ENCODE measurements at places on chromosomes 2 and 18.

- DNase-seq, result no peak
Measured at GRCh38 chr2:113185664-113186432, 12.1 kb downstream of the PSD4 start.

DNA sequence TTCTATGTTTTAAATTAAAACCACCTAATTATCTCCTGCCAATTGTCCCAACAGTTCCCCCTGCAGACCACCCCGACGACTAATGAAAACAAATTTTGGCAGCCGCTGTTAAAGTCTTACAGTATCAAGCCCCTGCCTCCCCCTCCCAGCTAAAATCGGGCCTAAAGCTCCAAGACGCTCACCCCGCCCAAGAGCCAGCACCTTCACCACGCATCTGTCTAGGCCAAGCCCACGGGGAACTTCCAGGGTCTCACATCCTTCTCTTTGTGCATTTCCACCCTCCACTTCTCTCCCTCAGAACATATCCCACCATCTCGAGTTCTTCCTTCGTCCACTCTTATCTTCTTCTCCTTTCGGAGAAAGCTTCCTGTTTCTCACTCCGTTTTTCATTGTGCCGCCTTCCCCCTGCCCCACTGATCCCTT is 445 bp downstream of the PRPF40A start:
- DNase-seq, result peak; percentile 15

- no peak for DNase-seq
Measured at GRCh38 chr2:140891614-140892212, 1239.1 kb downstream of the LRP1B start.

- DNase-seq, result no peak
Measured at GRCh38 chr2:39875914-39876267, 96.8 kb upstream of the THUMPD2 start.

DNA sequence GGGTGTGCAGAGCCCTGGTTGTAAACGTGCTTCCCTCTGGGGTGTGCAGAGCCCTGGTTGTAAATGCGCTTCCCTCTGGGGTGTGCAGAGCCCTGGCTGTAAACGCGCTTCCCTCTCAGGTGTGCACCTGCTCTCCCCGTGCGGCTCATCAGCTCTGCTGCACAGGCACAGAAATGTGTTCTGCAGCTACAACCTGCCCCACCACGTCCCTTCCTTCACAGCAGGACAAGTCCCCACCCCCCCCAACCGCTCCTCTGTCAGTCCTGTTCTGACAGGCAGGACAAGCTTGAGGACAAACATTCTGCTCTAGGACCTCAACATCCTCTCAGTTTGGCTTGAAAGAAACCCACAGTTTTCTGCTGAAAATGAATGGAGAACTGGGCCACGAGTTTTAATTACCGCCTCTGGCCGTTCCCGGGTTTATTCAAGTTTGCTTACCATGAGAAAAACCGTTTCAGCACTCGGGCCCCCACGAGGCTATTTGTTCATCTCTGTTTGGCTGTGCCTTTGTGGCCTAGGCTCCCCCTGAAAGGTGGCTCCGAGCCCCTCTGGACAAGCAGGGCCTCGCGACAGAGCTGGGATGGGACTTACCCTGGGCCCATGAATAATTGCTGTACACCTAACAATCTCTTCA is 81.0 kb upstream of the ASB18 start:
- no peak for DNase-seq

Data from stimulated activated CD4-positive, alpha-beta T cell treated with anti-CD3 and anti-CD28 coated beads, Interleukin-2, amount 100 ng/mL, for 4 hours (primary cell).